A549 treated with dexamethasone at 1 μM for 4 hours (cell line): ENCODE measurements at places on chromosomes 4 and X. TPM values are rescaled to one million over a fixed set of nuclear protein-coding genes. Genes with fewer than 3 reads are reported as not detected.

Gene SLC9B1
- 0.10 to 0.18 TPM (median 0.13 TPM) in 5 replicates for total RNA-seq

Gene RBM46
- total RNA-seq = not detected in 5 replicates

Gene FANCB
- total RNA-seq = 2.5 to 3.6 TPM (median 3.2 TPM) in 5 replicates

Gene NAA11
- not detected in 5 replicates for total RNA-seq

Gene FAM47E
- 0.08 to 0.36 TPM (median 0.22 TPM) in 5 replicates for total RNA-seq

Gene EGF
- 0.13 to 0.48 TPM (median 0.24 TPM) in 5 replicates for total RNA-seq

Gene CXCR3
- 0.06 to 0.12 TPM (median 0.10 TPM) in 5 replicates for total RNA-seq

Gene GAGE2A
- not detected in 5 replicates for total RNA-seq

Gene FGF5
- total RNA-seq = 0.11 to 0.31 TPM (median 0.12 TPM) in 5 replicates

Gene LGI2
- total RNA-seq = 0.07 to 0.39 TPM (median 0.11 TPM) in 5 replicates

Gene DCAF12L2
- total RNA-seq = 0.04 to 0.13 TPM (median 0.08 TPM) in 5 replicates

Gene CRLF2
- 0.66 to 1.1 TPM (median 0.87 TPM) in 5 replicates for total RNA-seq

Gene TRIM75
- not detected in 5 replicates for total RNA-seq

Gene CCNB3
- 0.37 to 0.95 TPM (median 0.69 TPM) in 5 replicates for total RNA-seq

Gene L1CAM
- total RNA-seq = 18.1 to 23.9 TPM (median 20.8 TPM) in 5 replicates

Gene LAGE3
- total RNA-seq = 46.2 to 57.3 TPM (median 56.4 TPM) in 5 replicates

Gene LRP2BP
- total RNA-seq = 0.07 to 0.27 TPM (median 0.12 TPM) in 5 replicates

Gene PNMA5
- total RNA-seq = not detected in 5 replicates

Gene OTC
- not detected in 5 replicates for total RNA-seq
